ENCODE measurements at places on chromosomes 1 and 21.

- DNase-seq: peak; percentile 95
Measured at GRCh38 chr1:243254927-243255790, at the start of gene CEP170. CEP170 (minus strand) TSS chr1:243255281; CDS start chr1:243225280, 30,001 bp downstream.

DNA sequence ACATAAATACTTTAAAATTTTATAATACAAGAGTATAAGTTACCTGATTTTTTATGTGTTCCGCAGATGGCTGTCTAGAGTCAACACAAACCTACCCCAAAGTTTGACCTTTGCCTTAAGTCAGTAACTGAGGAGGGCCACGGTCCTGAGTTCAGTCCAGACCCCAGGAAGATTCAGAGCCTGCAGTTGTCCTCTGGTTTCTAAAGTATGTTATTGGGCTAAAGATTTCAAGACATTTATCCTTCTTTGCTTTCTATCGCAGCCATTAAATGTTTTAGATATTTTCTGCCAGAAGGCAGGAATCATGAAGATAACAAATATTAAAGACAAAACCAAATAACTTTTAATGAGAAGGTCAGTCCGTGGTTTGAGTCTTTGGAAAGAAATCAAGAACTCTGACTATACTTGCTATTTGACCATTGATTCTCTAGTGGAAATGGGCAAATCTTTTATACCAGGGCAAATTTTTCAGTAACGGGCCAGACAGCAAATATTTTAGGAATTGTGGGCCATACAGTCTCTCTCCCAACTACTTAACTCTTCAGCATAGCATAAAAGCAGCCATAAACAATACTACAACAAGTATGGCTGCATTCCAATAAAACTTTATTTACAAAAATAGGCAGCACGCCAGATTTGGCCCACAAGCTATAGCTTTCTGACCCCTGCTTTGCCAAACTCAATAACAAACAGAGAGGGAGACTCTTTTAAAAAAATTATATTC, 38.0 kb upstream of the HAO2 start:
- no peak for DNase-seq

GRCh38 chr1:20867847-20868246, 80.7 kb upstream of the HP1BP3 start:
- no peak for DNase-seq

GRCh38 chr1:218499011-218499691, 154.0 kb downstream of the TGFB2 start:
- peak; percentile 63 for DNase-seq

- DNase-seq: no peak
Measured at GRCh38 chr21:17610911-17611310, 1.8 kb downstream of the BTG3 start.

DNA sequence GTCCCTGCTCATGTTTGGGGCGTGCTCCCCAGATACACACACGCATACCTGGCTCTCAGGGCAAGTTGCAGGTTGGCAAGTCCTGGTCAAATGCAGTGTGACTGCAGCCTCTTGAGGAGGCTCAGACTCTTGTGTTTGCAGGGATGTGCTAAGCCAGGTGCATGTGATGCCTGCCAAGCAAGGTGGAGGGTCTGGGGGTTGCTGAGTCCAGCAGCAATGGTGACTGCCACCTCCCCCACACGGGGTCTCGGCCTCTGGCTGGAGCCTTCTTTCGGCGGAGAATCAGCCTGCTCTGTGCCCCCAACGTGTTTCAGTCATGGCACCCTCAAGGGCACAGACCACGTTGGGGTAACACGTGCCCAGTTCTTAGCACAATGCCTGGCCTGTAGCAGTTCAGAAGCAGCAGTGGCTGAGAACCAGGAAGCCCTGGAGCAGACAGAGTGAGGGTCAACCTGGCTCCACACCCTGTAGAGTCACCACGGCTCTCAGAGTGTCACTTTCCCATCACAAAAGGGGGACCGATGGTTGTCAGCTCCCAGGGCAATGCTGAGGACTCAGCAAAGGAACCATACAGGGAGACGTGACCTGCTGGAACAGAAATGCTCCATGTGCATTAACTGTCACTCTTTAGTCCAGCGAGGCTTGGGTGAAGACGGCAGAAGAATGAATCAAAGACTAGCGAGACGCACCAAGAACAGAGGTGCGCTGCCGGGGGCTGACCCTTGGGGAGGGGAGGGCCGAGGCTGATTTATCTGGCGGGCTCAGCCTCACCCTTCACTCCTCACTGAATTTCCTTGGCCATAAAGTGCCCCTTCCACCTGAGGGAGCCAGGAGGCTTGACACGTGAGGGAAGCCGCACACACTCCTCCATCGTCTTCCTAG, 109.0 kb downstream of the PGBD5 start:
- no peak for DNase-seq

DNA sequence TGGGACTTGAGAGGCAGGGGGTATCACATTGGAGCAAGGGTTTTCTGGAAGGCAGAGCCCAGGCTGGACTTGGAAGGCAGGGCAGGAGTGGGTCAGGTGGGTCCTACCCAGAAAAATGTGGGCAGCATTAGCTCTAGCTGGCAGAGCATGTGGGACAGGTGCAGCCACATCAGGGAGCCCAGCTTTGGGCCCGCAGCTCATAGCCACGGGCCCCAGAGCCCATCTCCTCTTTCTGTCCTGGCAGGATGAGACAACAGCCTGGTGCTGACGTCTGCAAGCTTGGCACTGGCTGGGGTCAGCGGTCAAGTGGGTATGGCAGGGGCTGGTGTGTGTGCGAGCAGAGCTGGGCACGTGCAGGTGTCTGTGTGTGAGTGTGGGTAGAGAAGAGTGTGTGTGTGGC, 154.7 kb downstream of the GRIK3 start:
- DNase-seq: no peak

DNA sequence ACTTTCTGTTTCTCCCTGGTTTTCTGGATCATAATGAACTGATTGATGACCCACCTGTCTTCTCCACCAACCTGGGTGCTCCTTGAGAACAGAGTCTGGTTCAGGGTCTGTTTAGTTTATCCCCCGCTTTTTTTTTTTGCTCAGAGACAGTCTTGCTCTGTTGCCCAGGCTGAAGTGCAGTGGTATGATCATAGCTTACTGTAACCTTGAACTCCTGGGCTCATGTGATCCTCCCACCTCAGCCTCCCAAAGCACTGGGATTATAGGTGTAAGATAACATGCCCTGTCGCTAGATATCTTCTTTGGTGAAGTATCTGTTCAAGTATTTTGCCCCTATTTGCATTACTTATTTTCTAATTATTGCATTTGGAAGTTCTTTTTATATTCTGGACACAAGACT, 30.2 kb upstream of the CITED4 start:
- no peak for DNase-seq

- no peak for DNase-seq
Measured at GRCh38 chr21:21788591-21788990, 790.4 kb downstream of the NCAM2 start.

DNA sequence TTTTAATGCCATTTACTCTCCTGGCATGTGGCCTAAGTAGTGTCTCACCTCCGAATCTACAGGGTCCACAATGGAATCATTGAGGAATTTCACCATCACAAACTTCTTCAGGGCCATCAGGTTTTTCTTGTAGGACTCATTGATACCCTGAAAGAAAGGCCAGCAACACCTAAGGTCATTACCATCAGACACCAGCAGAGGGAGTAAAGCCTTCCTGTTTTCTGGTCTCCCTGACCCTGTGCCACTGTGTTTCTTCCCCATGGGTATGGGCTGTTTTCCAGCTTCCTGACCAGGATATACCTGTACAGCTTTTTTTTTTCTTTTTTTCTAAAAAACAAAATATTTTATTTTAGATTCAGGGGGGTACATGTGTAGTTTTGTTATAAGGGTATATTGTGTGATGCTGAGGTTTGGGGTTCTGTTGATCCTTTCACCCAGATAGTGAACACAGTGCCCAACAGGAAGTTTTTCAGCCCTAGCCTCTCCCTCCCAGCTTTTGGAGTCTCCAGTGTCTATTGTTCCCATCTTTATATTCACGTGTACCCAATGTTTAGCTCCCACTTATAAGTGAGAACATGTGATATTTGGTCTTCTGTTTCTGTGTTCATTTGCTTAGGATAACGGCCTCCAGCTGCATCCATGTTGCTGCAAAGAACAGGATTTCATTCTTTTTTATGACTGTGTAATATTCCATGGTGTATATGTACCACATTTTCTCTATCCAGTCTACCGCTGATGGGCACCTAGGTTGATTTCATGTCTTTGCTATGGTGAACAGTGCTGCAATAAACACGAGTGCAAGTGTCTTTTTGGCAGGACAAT, 18.3 kb downstream of the PPT1 start:
- peak; percentile 78 for DNase-seq

DNA sequence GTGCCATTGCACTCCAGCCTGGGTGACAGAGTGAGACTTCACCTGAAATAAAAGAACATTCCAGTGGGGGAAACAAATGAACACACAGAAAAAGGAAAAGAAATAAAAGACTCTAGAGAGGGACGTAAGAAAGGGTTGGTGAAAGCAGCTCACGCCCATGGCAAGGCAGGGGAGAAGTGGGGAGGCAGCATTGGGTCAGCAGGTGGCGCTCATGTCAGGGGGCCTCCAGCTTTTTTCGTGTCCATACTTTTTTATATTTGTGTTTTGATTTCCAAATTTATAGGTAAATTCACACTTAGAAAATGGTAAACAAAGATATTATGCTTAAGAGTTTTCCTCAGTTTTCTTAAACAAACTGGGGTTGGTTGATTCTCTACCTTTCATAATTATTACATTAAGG, 45.5 kb downstream of the VPS13D start:
- peak; percentile 26 for DNase-seq

- DNase-seq: peak; percentile 57
Measured at GRCh38 chr1:32816676-32817158, 441 bp downstream of the YARS1 start.

- no peak for DNase-seq
Measured at GRCh38 chr1:235935235-235936225, 68.8 kb upstream of the LYST start.

DNA sequence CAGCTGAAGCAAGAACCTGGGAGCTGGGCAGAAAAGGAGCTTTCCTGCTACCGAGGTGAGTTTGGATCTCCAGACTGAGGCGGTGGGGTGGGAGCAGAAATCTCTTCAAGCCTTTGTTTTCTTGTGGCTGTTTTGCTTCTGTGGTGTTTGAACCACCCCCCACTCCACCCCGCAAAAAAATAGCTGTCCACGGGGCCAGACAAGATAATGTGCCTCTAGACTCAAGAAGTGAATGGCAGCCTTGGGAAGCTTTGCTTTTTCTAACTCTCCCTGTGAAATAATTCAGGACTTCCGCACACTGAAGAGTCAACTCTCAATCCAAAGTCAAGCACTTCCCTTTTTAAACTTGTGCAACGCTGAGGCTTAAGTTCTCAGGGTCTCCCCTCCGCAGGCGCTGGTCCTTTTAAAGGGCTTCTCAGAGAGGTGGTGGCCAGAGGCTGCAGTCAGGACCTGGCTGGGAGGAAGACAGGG, 159.6 kb upstream of the COA6 start:
- DNase-seq: peak; percentile 89

DNA sequence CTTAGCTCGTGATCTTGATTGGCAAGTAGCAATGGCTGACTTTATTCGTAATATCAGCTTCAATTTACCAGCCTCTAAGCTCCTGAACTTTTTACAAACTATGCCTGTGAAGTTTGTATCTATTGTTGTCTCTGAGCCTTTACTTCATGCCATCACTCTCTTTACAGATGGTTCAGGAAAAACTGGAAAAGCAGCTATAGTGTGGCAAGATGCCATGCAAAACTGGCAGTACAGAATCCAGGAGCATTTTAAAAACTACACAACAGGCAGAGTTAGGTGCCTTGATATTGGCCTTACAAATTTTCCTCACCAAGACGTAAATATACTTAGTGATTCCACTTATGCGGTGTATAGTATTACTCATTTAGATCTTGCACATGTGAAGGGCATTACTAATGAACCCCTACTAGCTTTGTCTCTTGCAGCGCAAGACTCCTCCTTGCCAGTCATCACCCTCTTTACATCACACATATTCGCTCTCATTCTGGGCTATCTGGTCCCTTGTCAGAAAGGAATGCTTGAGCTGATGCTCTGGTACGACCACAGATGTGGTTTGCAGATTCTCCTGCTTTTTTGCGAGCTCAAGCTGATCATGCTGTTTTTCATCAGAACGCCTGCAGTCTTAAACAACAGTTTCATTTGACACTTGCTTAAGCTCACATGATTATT, 36.3 kb downstream of the CLCA1 start:
- no peak for DNase-seq
